ENCODE measurements at places on chromosomes 5 and 9.
A peak's percentile ranks its signal among the peaks of the same experiment; 100 is the strongest.

- no peak for DNase-seq
These were observed 13.5 kb upstream of the ANKRD18B start for GRCh38 chr9:33510262-33511183.

- DNase-seq = no peak
These were observed 13.1 kb upstream of the INSYN2B start for GRCh38 chr5:169993485-169993790.

DNA sequence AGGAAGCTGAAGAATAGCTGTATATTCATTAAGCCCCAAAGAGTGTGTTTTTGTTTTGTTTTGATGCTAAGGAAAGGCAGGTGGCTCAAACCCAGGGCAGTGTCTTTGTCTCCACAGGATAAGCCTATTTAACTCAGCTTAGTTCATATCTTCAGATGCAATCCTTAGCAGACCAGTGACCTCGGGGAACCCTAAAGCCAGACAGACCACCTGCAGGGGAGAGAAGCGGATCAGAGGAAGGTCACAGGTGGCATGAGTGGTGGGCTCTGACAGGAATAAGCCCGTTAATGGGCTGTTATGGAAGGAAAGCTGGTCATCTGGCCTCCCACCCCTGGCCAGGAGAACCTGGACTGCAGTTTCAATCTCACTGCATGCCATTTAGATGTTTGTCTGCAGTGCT is 30.8 kb downstream of the TAS2R1 start:
- no peak for DNase-seq

- DNase-seq = no peak
These were observed 220.7 kb downstream of the GNA14 start for GRCh38 chr9:77427256-77427927.

GRCh38 chr9:123206065-123206464 is 62.3 kb downstream of the STRBP start:
- DNase-seq = no peak

DNA sequence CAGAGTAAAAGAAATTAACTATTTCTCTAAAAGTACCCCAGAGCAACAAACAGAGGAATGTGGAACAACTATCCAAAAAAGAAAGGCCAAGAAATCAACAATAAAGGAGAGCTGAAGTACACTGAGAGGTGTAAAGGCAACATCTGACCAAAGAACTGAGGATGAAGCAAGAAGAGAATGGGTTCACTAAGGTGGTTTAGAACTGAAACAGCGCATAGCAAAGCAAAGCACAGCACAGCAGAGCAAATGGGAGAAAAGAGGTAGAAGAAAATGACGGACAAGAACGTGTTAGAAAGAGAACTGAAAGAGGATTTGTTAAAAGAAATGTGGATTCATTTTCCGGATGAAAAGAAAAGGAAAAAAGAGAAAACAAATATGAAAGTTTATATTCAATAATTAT is 25.8 kb downstream of the RFX3 start:
- DNase-seq = no peak

GRCh38 chr5:90301248-90301647 is 108.3 kb downstream of the CETN3 start:
- no peak for DNase-seq

GRCh38 chr5:41735213-41735612 is 135.0 kb downstream of the OXCT1 start:
- no peak for DNase-seq

GRCh38 chr9:32426278-32426939 is 42.0 kb downstream of the ACO1 start:
- DNase-seq = peak; percentile 46

DNA sequence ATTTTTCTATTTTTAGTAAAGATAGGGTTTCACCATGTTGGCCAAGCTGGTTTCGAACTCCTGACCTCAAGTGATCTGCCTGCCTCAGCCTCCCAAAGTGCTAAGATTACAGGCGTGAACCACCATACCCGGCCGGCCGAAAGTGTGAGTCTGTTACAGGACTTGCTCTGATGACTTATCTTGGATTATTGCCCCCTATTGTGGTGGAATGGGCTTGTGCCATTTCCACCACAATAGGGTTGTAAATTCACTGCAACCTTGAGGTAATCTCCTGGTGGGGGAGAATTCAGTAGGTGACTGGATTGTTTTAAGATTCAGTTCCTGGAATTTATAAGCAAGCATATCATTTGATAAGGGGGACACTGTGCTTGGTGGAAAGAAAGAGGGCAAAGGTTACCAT is 15.0 kb upstream of the HMGCR start:
- DNase-seq = no peak

DNA sequence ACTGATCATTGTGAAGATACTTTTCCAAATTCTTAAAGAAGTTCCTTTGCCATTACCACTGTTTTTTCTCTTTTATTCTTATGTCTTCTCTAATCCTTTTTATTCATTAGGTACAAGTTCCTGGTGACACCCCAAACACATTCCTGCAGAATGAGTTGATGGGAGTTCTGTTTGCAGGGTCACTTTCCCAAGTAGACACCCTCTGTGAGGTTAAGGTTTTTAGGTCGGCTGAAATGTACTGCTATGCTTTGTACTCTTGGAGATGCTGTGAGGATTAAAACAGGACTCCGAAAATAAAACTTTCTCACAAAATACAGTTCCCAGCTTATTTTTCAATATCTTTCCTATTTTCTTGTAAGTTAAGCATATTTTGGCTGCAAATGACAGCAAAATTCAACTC is 143.3 kb upstream of the TLE4 start:
- DNase-seq = no peak

DNA sequence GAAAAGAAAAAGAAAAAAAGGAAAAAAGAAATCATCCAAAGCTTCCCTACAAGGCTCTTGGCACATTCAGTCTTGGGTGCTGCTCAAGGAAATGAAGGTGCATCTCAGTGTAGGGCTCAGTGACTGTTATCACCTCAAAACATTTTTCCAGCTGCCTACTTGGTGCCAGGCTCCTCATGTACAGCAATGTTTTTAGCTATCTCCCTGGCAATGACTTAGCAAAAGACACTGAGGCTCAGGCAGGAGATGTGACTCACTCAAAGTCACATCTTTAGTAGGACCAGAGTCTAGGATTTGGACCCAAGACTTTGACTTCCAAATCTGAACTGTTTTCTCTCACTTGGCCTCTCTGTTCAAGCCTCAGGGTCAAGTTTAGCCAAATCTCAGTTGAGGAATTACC is 264.2 kb downstream of the CRB2 start:
- DNase-seq = no peak

DNA sequence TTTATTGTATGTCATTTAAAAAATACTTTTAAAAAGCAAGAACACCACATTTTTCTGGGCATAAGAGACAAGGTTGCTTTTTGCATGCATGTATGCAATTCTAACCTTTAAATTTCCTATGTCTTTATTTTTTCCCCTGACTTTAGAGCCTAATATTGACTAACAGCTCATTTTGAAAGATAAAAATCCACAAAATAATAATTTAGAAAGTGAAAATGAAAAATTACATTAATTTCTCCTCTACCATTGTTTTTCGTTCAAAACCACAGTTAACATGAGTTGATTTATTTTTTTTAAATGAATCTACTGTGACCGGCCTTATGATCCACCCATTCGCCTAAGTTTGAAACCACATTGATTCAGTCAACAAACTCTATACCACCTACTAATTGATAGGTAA is 137.5 kb upstream of the CDKN2B start:
- DNase-seq = no peak

GRCh38 chr5:42035526-42035925 is 110.4 kb downstream of the FBXO4 start:
- no peak for DNase-seq

- DNase-seq = peak; percentile 10
These were observed 72.4 kb upstream of the MPDZ start for GRCh38 chr9:13351778-13352386.

- DNase-seq = no peak
These were observed 52.1 kb downstream of the NMUR2 start for GRCh38 chr5:152353001-152353400.

- DNase-seq = no peak
These were observed 143.0 kb downstream of the FGF1 start for GRCh38 chr5:142542906-142543305.

GRCh38 chr5:168960497-168960896 is 340.4 kb downstream of the SLIT3 start:
- no peak for DNase-seq

DNA sequence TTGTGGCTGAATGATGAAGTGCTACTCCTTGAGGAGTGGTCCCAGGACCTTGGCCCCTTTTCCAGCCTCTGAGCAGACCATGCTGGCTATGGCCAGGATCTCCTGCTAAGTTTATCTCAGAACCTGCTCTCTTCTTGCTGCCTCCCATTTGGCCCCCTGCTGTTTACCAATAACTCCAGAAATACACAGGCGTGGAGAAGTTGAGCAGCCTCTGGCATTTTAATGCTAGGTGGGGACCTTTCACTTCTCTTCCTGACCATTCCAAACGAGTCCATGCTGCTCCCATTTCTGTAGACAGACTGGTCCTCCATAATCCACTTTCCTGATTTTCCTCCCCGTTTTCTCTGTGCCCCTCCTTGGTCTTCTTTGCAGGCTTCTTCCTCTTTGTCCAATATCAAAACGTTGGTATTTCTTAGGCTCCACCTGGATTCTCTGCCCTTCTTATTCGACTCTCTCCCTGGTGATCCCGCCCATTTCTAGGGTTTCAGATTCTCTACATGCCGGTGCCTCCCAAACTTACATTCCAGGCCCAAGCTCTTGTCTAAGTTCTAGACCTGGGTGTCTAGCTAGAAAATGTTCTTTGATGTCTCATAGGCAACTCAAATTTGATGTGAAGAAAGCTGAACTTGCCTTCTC is 33.4 kb upstream of the TNFAIP8 start:
- DNase-seq = no peak

- no peak for DNase-seq
These were observed 11.4 kb downstream of the ZBTB5 start for GRCh38 chr9:37453827-37454226.

DNA sequence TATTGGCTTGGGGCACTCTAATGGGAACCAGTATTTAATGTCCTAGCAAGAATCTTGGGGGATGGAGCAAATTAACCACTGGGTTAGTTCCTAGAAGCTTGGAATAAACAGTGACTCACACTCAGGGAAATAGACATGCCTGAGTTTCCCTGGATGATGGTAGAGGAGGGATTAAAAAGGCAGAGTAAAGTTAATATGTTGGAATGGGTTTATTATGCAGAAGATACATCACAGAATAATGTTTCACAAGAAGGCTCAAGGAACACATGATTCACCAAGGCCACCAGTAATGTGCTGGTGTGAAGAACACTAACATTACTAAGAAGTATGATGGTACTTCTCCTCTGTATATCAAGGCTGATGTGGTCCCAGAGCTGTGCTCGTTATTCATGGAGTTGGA is 752.9 kb upstream of the SEMA6A start:
- DNase-seq = no peak

- DNase-seq = no peak
These were observed 285.2 kb downstream of the CDH12 start for GRCh38 chr5:22567983-22568382.

DNA sequence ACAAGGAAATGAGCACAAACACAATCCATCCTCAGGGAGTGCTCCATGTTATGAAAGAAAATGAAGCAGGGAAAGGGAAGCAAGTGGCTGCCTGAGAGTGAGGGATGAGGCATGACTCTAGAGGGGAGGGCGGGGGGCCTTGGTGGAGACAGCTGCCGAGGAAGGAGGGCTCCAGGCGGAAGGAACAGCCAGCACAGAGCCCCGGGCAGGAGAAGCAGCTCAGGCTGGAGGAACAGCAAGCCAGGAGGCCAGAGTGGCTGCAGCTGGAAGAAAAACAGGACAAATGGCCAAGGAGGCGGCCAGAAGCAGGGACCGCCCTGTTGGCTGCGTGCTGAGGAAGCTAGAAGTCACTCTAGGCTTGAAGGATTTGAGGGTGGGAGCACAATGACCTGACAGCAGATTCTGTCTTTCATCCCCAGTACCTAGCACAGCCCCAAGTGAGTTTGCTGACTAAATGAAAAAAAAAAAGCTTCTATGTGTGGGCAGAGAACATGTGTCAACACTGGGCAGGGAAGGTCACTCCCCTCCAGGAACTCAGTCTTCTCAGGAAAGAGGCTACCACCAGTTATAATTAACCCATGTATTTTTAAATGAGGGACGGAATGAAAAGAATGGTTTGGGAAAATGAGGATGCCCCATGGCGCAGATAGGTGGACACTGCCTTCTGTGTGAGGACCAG is 142.8 kb downstream of the DCP2 start:
- DNase-seq = no peak

GRCh38 chr9:107487521-107488374 is 1.8 kb downstream of the KLF4 start:
- no peak for DNase-seq

DNA sequence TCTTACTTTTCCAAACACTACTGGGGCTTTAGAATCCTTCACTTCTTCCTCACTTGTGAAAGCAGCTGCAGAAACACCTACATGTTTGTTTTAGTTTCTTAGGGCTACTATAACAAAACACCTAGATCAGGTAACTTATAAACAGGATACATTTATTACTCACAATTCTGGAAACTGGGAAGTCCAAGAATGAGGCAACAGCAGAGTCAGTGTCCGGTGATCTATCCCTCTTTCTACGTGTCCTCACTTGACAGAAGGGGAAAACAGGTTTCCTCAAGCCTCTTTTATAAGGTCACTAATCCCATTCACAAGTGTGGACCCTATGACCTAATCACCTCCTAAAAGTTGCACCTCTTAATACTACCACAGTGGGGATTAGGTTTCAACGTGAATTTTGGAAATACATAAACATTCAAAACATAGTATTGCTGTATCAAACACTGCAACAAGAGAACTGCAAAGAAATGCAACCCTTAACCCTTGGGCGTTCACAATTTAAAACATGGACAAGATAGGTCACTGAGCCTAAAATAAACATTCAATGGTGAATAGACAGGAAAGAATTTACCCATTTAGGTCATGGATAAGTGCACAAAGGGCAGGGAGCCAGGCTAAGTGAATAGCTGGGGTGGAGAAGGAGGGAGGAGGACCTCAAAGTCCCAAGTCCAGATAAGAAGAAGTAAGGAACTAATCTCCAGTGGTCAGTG is 104.3 kb downstream of the PIK3R1 start:
- no peak for DNase-seq

DNA sequence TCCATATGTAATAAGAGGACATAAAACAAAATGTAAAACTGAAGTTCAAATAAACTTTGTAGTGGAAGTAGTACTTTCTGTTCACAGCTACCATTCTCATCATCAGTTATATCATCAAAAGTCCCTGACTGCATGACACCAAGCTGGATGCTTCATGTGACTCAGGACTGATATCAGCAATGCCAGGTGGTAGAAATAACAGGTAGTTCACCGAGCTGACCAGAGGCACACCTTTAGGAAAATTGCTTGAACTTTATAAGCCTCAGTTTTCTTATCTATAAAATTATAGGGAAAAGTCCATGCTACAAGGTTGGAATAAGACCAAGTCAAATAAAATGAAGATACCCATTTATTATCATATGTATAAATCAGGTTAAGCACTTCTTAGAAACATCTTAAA is 124.9 kb upstream of the PTGER4 start:
- no peak for DNase-seq

- DNase-seq = no peak
These were observed 176.0 kb downstream of the SLC12A2 start for GRCh38 chr5:128259607-128260021.

Measured in AG09309 (cell line).